CD4-positive, alpha-beta T cell treated with Interleukin-6 for 4 hours (primary cell): ENCODE measurements at places on chromosomes 1 and 21.

- DNase-seq: no peak
These were observed 72.4 kb upstream of the POU3F1 start for GRCh38 chr1:38118976-38119375.

GRCh38 chr1:240029418-240029817, 62.3 kb upstream of the FMN2 start:
- no peak for DNase-seq

DNA sequence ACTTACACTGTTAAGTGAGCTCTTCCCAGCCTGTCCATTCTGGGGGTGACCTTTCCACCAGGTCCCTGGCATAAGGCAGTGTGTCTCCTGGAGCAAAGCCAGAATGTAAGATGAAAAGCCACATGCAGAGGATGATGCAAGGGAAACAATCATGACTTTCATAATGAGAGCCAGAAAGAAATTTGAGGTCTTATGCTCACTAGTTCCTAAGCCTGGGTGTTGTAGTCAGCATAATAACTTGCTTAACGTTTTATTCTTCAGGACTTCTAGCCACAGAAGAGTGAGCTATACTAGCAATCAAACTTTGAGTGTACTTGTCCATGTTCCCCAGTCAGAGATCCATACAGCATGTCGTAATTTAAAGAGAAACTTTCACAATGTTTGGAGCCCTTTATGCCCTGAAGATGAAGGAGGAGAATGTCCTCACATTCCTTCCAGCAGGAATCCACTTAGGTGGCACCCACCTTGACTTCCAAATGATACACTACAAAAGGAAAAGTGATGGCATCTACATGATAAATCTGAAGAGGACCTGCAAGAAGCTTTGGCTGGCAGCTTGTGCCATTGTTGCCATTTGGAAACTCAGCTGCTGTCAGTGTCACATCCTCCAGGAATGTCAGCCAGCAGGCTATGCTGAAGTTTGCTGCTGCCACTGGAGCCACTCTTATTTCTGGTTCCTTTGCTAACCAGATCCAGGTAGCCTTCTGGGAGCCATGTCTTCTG, 60.5 kb upstream of the FOXD3 start:
- DNase-seq: no peak

- DNase-seq: no peak
These were observed 7.4 kb downstream of the SYT14 start for GRCh38 chr1:209945377-209945776.

DNA sequence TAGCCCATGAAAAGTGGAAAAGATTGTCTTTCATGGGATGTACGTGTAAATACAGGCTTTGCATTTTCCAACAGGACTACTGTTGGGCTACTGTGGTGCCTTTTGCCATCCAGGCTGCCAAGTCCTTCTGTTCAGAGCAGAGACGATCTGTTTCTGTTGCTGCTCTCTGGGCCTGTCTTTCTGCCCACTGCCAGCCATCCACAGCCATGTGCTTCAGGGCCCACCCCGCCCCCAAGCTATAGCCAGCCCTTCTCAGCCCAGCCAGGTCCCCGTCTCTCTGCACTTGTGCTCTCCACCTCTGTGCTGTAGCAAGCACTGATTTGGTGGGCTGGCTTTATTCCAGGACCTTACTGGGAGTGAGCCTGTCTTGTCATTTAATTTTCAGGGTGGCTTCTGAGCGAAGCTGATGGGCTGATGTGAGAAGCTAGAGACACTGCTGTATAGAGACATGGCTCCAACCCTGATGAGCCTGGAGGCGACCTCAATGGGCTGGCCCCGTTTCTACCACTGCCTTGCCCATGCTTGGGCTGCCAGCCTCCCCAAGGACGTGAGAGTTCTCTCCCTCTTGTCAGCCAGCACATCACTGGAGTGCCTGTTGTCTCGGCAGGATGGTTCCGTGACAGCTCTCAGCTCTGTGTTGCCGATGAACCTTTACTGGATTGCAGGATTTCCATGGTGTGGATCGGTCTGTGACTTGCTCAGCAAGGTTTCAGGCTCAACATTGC, 137.8 kb downstream of the PEX14 start:
- DNase-seq: no peak
